Activated naive CD8-positive, alpha-beta T cell treated with anti-CD3 and anti-CD28 coated beads, Interleukin-2, amount 50 U/mL, for 24 hours (primary cell): ENCODE measurements at places on chromosomes 4 and X.

- DNase-seq = no peak
These were observed 824 bp upstream of the UGDH start for GRCh38 chr4:39528061-39528465.

- no peak for DNase-seq
These were observed 94.7 kb upstream of the GPM6B start for GRCh38 chrX:13911586-13911985.

GRCh38 chrX:39619182-39620009 is 478.4 kb downstream of the BCOR start:
- no peak for DNase-seq

DNA sequence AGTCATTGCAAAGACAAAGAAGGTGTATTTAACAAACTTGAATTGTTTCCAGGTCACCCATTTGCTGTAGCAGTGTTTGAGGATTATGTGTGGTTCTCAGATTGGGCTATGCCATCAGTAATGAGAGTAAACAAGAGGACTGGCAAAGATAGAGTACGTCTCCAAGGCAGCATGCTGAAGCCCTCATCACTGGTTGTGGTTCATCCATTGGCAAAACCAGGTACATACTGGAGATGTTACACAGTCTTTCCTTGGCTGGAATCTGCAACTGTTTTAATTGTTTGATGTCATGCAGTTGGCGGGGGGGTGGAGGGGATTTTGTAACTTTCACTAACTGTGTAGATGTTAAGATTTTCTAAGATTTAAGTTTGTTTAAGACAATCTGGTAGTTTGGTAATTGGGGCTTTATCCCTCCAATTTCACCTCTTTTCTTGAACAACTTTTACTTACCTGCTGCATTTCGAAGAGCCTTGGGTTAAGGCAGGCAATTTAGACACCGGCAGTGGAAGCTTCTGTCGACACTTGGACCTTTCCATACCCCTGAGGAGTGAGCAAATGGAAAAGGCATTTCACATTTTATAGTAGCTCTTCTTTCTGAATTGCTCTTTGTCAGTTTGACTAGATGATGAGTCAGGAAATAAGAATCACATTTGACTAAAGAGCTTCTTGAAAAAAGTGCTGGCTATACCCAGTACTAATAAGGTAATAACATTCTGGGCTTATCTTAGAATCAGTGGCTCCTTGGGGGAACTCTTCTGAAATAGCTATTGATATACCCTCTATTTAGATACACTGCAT is 67.4 kb downstream of the EGF start:
- DNase-seq = no peak

- no peak for DNase-seq
These were observed 8.1 kb upstream of the NAAA start for GRCh38 chr4:75948822-75949444.

DNA sequence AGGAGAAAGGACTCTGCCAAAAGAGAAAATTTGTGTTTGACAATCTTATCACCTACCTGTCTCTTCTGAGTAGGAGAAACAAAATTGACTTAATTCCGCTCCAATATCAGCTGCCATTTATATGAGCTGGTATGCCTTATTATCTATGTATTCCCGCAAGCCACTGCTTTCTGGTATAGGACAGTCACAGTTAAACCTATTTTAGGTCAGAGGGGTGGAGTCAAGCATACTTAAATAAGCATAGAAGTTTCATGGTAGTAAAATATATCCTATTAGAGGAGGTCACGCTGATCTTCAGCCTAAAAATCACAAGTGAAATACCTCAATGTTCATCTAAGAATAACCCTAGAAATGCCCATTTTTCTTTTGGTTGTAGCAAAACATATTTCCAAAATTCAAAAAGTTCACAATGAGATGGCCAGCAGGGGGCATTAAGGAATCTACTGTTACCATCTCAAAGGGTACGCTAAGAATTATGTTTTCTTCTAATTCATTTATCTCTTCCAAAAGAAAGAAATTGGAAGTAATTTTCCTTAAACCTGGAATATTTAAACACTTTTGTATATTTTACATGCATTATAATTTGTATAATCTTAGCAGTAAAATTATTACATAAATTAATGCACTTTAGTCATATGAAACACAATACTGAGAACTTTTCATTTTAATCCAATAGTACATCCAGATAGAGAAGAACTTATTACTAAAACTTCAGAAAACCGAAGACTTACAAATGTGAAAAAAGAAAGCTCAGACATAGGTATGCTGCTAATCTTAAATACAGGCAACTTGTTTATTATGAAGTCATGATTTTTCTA is 10.5 kb downstream of the PPAT start:
- DNase-seq = peak; percentile 25

DNA sequence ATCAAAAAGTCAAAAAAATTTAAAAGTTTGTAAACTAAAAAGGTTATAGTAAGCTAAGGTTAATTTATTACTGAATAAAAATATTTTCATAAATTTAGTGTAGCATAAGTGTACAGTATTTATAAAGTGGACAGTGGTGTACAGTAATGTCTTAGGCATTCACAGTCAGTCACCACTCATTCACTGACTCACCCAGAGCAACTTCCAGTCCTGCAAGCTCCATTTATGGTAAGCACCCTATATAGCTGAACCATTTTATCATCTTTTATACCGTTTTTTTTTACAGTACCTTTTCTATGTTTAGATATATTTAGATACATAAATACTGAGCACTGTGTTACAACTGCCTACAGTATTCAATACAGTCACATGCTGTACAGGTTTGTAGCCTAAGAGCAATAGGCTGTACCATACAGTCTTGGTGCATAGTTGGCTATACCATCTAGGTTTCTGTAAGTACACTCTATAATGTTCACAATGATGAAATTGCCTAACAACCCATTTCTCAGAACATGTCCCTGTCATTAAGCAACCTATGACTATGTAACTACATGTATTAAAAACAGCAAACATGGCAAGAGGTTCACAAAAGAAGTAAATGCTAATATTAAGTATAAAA is 18.6 kb downstream of the ACSL4 start:
- no peak for DNase-seq

- no peak for DNase-seq
These were observed 14.5 kb upstream of the STS start for GRCh38 chrX:7133050-7133440.

GRCh38 chrX:50723006-50723405 is 91.0 kb downstream of the SHROOM4 start:
- DNase-seq = no peak

- no peak for DNase-seq
These were observed 82.5 kb downstream of the GPAT3 start for GRCh38 chr4:83618431-83618830.

- DNase-seq = no peak
These were observed 76.7 kb downstream of the SHROOM2 start for GRCh38 chrX:9862953-9863352.

DNA sequence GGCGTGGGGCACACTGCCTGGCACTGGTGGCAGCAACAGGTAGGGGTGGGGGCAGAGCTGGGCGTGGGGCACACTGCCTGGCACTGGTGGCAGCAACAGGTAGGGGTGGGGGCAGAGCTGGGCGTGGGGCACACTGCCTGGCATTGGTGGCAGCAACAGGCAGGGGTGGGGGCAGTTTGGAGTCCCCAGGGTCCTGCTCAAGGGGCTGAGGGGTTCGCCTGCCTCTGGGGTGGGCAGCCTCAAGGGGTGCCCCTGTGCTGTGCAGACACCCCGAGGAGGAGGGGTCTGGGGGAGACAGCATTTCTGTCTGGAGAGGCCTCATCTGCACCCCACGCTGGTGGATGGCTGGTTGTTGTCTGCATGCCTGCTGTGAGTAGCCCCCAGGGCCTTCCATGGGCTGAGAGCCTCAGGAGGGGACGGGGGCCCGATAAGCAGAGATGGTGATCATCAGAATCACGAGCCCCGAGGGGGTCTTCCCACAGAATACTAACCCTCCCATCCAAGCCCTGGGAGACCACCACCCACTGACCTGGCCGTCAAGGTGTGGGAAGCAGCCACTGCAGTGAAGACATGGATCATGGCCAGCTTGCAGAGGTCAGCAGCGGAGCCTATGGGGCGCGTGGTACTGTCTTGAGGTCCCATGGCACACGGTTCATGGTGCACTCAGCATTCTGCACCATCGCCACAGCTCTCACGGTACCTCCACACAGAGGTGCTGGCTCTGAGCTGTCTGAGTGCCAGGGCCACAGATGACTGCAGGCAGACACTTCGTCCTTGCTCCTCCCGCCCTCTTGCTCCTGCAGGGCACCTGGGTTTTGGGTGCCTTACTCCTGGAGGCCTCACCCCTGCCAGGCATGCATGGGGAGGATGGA is 21.5 kb downstream of the NAT8L start:
- no peak for DNase-seq

DNA sequence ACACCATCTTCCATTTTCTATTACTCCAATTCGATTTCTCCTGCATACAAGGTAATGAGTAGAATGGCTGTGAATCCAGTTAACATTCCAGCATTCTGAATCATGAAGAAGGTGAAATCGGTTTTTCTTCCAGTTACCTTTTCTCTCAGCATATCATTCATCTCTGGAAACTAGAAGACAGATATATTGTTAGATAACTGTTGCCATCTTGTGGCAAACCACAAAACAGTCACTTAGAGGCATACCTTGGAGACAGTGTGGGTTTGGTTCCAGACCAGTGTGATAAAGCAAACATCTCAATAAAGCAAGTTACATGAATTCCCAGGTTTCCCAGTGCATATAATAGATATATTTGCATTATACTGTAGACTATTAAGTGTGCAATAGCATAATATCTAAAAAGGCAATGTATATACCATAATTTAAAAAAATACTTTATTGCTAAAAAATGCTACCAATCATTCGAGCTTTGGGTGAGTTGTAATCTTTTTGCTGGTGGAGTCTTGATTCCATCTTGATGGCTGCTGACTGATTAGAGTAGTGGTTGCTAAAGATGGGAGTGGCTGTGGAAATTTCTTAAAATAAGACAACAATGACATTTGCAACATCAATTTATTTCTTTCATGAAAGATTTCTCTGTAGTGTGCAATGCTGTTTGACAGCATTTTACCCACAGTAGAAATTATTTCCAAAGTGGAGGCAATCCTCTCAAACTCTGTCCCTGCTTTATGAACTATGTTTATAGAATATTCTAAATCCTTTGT is 82.1 kb downstream of the SLC39A8 start:
- no peak for DNase-seq

DNA sequence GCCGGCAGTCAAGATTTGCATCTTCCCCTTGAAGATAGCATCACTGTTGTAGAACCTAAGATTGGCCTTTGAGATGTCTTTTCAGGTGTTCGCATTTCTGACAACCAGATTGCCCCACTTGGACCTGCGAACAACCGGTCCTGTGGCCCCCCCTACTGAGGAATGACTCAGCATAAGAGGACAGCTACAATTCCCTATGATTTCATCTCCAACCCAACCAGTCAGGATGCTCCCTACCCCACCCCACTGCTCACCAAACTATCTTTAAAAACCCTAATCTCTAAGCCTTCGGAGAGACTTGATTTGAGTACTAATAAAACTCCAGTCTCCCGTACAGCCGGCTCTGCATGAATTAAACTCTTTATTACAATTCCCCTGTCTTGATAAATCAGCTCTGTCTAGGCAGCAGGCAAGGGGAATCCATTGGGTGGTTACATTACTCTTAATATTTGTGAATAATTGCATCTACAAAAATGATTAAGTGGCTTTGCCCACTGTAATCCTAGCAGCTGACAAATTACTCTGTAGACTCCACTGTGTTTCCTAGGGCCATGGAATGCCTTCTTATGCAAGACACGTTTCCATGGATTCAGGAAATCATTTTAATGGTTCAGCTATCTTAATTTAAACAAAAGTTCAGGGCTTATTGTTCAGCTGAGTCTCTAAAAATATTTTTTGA is 95.4 kb downstream of the GPR143 start:
- no peak for DNase-seq

DNA sequence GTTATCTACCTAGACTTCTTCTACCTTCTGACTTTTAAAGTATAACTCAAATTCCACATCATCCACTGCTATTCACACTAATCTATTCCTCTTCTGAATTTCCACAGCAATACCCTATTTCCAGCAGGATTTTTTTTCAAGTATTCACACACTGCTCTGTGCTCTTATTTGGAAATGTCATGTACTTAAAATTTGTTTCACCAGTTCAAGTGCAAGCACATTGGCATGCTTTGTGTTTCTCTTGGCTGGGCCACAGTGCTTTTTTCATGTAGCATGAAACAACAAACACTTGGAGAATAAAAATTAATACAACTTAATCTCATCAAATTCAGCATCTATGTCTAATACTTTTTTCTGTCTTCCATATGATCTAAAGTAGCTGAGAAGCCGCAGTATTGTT is 161.8 kb upstream of the PCDH18 start:
- DNase-seq = no peak

DNA sequence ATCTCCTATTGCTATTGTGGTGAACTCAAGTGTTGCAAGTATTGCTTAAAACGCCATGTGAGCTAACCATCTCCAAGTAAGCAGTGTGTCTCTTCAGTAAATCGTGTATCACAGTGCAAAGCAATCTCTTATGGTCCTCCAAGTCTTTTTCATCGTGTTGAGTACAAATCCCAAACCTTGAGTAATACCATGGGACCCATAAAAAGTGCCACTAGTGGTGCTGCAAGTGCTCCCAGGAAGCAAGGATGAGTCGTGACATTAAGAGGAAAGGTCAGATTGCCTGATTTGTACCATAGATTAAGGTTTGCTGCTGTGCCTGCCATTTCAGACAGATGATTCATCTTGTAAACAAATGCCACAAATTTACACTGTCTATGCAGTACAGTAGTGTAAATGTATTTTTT is 66.9 kb upstream of the BMPR1B start:
- DNase-seq = no peak

DNA sequence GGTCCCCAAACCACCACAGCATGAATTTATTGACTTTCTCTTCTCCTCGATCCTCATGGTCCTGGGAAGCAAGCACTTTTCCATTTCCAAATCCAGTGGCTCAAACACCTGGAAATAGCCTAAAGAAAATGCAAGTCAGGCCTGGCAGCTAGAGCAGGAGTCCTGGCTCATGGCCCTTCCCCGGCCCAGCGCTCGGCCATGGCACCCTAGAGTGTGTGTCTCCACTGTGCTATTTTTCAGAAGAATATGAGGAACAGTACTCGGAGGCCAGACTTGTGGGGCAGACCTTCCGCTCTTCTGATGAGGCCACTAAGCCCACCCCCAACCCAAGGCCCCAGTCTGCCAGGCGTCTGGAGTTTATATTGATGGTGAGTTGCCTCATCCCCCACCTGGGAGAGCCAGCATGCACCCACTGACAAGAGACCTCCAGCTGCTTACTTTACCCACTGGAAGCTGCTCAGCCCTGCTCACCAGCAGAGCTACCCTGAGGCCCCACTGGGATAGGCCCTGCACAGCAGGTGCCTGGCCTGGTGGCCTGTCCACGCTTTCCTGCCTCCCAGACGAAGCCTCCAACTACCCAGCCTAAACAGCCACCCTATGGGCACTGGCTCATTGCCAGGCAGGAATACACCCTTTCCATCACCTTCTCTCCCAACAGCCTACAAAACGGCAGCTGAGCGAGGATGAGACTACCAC is 2.3 kb upstream of the RTL5 start:
- no peak for DNase-seq

- no peak for DNase-seq
These were observed 1045.4 kb upstream of the GRID2 start for GRCh38 chr4:91258326-91258725.

GRCh38 chr4:73538162-73538561 is 56.6 kb downstream of the AFM start:
- no peak for DNase-seq
